ENCODE measurements at places on chromosomes 1 and 21.

- no peak for DNase-seq
Observed at GRCh38 chr1:15090373-15090772, 63.2 kb upstream of the TMEM51 start.

- no peak for DNase-seq
Observed at GRCh38 chr1:28449904-28450303, 55.9 kb upstream of the RCC1 start.

GRCh38 chr1:203173566-203173965, 2.1 kb downstream of the MYBPH start:
- no peak for DNase-seq

DNA sequence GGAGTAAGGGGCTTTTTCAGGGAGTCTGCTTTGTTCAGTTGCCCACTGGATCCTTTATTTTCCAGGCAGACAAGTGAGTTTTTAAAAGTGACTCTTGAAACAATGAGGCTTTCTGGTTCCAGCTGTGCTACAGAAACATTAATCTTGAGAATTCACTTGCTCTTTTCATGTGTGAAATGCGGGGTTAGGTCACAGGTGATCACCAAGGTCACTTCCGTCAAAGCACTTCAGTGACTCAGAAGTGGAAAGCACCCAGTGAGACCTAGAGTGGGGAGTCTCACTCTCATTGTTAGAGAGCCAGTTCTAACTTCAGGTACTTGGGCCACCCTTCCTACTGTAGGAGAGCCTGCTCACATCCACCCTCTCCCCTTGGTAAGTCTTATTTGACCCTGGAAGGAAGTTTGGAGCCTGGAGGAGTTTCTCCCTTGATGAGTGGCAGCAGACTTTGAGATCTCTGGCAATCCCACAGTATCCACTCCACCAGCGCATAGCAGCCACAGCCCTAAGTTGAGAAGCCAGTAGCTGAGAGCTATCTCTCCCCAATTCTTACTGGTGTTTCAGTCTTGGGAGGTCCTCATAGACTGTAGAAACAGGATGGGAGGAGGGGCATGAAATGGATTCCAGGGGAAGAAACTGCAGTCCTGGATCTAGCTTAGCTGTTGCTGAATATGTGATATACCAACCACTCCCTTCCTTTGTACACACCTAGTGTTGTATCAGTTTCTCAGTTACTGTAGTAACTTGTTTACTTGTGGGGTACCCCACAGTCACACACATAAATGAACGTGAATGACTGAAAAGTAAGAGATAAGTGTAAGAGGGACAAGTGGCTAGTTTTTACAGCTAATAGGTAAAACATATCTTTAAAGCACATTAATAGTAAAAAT, 3.1 kb downstream of the TACSTD2 start:
- DNase-seq: peak; percentile 6

DNA sequence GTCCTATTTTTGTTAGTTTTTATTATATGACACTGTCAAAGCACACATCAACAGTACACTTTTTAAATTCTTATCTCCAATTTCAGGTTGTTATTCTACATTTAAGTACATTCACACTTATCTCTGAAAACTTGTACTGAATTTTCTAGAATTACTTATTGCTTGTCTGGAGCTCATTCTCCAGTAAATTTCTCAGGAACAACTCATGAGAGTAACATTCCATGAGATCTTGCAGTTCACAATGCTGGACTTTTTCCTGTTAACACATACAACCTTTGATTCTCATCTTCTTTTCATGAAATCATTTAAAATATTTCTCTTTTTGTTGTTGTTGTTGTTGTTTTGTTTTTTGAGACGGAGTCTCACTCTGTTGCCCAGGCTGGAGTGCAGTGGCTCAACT, 320.9 kb upstream of the CAMK1G start:
- no peak for DNase-seq

GRCh38 chr1:243746751-243747150, 103.3 kb downstream of the AKT3 start:
- DNase-seq: no peak

- no peak for DNase-seq
Observed at GRCh38 chr1:224498574-224499170, 64.1 kb upstream of the WDR26 start.

GRCh38 chr21:33884376-33885171, 31.0 kb downstream of the ATP5PO start:
- no peak for DNase-seq

- no peak for DNase-seq
Observed at GRCh38 chr1:155245163-155245524, 10.1 kb downstream of the ENTREP3 start.

- no peak for DNase-seq
Observed at GRCh38 chr1:201192261-201192788, 1.7 kb downstream of the IGFN1 start.

- peak; percentile 65 for DNase-seq
Observed at GRCh38 chr1:153967107-153967999, at the start of gene CREB3L4. TSS of gene CREB3L4 (plus strand) at chr1:153967902. CDS start at chr1:153968526, 624 bp downstream.

DNA sequence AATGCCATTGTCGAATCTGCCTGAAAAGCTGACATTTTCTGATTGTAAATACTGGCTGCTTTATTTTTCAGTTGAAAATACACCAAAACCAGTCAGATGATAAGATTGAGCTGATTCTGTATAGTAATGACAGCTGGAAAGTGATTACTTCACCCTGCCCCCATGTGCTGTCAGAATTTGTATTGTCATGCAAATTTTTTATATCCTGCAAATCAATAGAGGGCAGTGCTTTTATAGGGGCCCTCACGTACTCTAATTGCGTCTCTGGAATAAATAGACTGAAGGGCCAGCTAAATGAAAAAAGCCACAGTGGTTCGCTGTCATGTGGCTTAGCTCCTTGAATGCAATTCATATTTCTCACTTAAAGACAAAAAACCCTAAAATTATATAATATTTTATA, 208.6 kb downstream of the LHX8 start:
- DNase-seq: no peak

DNA sequence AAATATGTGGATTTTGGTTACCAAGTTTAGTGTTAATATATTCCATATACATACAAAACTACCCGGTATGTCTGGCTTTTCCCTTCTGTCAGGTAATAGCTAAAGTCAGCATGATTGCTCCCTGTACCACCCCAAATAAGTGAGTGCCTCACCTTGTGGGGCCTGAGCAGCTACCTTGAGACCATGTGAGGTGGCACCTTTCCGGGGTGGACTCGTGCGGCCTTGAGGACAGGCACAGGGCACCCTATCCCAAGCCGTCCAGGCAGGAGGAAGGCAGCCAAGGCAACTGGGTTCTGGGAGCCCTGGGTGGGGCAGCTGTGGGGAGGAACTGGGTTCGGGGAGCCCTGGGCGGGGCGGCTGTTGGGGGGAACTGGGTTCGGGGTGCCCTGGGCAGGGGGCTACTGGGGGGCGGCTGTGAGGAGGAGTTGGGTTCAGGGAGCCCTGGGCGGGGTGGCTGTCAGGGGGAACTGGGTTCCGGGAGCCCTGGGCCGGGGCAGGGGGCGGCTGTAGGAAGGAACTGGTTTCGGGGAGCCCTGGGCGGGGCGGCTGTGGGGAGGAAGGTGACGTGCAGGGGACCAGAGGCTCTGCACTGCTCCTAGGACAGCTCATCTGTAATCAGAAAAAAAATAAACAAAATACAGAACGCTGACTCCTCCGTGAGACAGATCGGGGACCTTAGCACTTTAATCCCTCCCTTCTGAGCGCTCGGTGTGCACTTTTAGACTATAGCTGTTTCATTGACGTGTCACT, 63.3 kb downstream of the POFUT2 start:
- DNase-seq: peak; percentile 63

- no peak for DNase-seq
Observed at GRCh38 chr1:153880962-153881361, 41.8 kb downstream of the GATAD2B start.

GRCh38 chr1:241592273-241592958, 47.8 kb downstream of the CHML start:
- DNase-seq: no peak

- DNase-seq: no peak
Observed at GRCh38 chr1:245433561-245433960, 278.8 kb downstream of the KIF26B start.

GRCh38 chr1:43576521-43576920, 45.8 kb downstream of the PTPRF start:
- DNase-seq: no peak

DNA sequence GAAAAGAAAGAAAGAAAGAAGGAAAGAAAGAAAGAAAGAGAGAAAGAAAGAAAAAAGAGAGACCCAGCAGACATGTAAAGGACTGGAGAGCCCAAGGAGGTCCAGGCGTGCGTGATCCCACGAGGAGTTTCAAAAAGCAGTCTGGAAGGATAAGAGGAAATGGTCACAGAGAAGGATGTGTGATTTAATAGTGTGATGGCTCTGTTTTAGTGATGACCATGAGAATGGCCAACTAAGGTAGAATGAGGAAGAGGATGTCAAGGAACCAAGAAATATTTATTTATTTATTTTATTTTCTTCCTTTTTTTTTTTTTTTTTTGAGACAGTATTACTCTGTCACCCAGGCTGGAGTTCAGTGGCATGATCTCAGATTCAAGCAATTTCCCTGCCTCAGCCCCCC, 25.5 kb downstream of the PTGS2 start:
- DNase-seq: no peak

- no peak for DNase-seq
Observed at GRCh38 chr1:204600968-204601367, 84.6 kb downstream of the LRRN2 start.

DNA sequence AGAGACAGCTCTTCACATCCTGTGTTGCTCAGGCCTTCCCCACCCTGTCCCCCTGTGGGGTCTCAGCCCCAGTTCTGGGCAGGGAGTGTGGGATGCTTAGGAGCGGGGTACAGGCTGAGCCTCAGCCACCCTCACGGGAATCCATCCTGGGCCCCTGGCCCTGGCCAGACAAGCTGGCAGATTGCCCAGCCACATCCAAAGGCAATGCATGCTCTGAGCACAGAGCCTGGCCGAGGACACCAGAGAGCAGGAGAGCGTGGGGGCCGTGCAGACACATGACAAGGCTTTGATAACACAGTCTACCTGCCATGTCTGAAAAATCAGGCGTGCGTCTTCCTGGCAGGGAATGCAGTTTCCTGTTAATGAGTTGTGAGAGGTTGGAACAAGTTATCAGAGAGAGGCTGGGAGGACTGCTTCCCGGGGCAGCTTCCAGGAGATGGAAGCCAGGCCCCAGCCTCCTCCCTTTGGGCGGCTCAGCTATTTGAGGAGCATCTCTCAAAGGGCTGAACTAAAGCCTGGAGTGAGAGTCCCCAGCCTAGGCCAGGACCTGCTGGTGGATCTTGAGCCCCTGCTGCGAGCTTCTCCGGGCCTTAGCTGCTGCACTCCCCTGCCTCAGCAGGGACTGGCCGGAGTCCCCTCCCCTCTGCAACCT, 72.2 kb upstream of the SELENON start:
- no peak for DNase-seq

- DNase-seq: no peak
Observed at GRCh38 chr1:66380452-66381212, 153.3 kb upstream of the SGIP1 start.

GRCh38 chr1:115402753-115403184, 64.7 kb upstream of the NGF start:
- DNase-seq: no peak

- no peak for DNase-seq
Observed at GRCh38 chr1:117010310-117010969, 8.9 kb downstream of the CD101 start.

GRCh38 chr21:25809013-25809412, 74.2 kb downstream of the GABPA start:
- DNase-seq: no peak

- no peak for DNase-seq
Observed at GRCh38 chr1:153951801-153952200, 5.3 kb upstream of the DENND4B start.

- no peak for DNase-seq
Observed at GRCh38 chr1:42838482-42839190, 7.8 kb upstream of the ZNF691 start.

GRCh38 chr1:46822248-46822826, 23.5 kb downstream of the CYP4B1 start:
- DNase-seq: no peak

GRCh38 chr1:69661686-69662085, 94.0 kb downstream of the LRRC7 start:
- no peak for DNase-seq

DNA sequence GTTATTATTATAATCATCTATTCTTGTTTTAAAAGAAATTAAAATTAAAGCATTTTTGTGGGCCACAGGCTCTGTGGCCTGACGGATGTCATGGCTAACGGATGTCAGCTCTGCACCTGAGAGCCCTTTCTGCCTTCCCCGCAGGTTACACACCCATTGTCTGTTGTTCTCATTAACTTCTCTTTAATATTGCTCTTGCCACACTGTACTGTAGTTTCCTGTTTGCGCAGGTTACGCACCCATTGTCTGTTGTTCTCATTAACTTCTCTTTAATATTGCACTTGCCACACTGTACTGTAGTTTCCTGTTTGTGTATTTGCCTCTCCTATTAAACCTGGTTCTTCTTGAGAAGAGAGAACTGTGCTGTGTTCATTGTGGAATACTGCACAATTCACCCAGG, 294.4 kb upstream of the PLXNA2 start:
- no peak for DNase-seq

- DNase-seq: no peak
Observed at GRCh38 chr1:113422315-113423068, 32.2 kb downstream of the MAGI3 start.

GRCh38 chr1:200290010-200290685, 119.7 kb downstream of the ZNF281 start:
- DNase-seq: no peak

DNA sequence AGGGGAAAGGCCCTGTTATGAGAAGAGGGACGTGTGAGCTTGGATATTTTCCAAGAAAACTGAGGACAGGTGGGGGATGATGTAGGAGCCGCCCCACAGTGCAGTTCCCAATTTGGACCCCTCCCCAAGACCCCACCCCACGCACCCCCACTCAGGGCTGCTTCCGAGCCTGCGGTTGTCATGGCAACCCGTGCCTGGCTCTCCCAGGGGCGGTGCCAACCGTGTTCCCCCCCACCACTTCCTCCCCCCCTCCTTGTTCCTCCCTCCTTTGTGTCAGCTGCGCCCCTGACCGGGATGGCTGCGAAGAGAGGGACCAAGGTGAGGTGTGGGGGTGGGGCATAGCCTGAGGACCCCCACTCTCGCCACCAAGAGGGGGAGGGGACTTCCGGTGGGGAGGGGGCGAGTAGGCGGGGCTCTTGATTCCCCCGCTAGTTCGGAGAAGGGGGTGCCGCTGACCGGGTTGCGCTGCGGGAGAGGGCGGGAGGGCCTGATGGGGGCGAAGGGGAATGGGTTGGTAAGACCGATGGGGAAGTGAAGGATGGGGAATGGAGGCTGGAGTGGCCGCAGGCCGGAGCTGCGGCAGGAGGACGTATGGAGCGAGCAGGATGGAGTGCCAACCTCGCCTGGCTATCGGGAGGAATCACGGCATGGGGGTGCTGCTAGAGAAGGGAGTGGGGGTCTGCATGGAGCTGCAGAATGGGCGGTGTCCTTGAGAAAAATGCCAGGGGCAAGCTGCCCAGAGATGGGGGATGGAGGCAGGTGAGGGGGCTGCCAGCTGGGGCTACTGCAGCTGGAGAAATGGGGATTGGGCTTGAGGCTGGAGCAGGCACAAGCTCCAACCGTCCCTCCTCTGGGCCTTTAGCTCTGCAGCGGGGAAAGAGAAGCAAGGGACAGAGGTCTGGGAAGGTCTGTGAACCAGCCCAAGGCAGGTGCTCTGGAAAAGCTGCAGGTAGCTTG, 953 bp downstream of the TRIM46 start:
- peak; percentile 48 for DNase-seq

GRCh38 chr1:205675247-205675646, 5.1 kb downstream of the SLC45A3 start:
- no peak for DNase-seq
